Stimulated activated CD4-positive, alpha-beta T cell treated with anti-CD3 and anti-CD28 coated beads, Interleukin-1b, Interleukin-23, amount 100 ng/mL, for 24 hours (primary cell): ENCODE measurements at places on chromosomes 7 and 10.

DNA sequence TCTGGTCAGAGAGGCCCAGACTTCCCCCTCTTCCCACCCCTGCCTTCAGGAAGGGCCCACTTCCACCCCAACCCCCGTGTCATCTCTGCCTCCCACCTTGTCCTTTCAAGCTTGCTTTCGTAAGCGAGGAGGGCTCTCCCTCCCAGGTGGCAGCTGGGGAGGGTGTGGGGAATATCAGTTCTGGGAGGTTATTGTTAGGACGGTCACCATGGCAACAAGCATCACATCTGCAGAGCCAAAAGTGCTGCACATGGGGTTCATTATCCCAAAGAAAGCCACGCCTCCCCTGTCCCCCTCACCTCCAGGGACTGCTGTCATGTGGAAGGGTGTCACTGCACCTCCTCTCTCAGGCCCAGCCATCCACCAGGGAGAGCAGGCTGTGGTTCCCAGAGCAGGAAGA lies 2.6 kb upstream of the CAMK2B start:
- no peak for DNase-seq

DNA sequence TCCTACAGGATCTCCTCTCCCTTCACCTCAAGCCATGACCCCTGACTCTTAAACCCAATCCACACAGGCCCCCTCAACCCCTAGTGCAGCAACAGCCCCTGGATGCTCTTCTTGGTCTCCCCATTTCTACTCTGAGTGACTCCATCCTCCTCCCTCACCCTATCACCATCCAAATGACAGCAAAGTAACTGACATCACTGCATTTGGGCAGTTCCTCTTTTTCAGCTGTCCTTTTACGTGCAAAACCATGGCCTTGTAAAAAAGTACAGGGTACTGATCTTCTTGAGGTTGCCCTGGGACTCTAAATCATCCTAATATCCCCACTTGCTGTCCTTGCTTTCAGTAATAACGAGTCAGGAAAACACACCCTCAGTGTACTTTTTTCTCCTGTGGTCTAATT lies 454.9 kb downstream of the ADRA2A start:
- no peak for DNase-seq

DNA sequence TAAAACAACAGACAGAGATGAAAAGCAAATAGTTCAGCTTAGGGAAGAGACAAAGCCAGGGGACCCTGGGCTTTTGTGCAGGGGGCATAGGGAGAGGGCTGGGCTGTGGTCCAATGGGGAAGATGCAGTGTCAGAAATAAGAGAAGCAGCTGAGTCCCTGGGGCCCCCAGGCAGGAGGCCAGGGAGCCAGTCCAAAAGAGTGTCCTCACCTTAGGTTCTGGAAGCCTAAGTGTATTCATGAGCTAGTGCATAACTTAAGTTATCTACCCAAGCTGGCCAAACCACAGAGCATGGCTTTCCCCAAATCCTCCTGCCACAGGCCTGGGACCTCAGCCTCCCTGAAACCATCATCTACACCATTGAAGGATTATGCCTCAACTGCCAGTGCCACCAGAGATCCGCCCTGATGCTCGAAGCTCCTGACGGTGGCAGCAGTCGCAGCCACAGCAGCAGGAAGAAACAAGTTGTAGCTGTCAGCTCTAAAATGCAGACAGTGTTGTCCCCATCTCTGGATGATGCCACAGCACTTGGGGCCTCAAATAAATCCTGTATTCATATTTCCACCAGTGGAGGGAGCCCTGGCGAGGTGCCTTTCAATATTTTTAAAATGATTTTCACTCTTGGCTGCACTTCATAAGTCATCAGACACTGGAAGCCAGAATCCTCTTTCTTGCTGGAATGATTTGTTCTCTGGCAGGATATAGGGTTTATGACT lies 574.6 kb downstream of the GRID1 start:
- no peak for DNase-seq

GRCh38 chr7:83306502-83306901 lies 143.8 kb upstream of the PCLO start:
- no peak for DNase-seq

DNA sequence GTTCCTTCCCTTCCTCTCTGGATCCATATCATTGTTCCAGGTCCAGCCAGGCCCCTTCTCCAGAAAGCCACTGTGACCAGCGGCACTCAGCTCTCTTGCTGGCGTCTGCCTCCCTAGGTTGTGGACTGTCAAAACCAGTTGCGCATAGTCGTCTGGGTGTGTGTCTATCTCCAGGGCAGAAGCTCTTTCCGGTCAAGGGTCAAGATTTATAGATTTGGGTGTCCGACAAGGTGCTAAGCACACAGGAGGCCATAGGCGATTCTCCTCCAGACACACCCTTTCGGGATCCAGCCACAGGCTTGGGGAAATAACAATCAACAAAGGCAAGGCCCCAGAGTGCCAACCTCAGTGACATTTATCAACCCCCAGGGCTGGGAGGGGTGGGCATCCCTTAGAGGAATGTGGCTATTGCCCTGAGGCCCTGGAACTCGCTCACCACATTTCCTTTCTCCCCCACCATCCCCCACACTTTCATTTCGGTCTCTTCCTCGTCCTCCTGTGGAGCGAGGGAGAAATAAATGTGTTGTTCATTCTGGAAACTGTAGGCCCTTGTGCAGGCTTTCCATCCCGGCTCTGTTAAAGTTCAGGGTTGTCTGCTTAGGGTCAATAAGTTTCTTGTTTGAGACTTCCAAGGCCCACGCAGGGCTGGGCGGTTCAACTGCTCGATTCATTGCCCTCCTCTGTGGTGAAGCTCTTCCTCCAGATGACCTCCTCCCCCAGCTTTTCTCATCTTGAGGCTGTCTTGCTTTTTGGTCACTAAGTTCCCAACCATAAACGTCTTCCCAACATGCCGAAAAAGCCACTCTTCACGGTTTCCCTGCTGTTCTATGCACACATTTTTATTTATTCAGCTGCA lies 57.9 kb downstream of the AFAP1L2 start:
- DNase-seq, result no peak
